ENCODE measurements at places on chromosomes 6 and 20.

DNA sequence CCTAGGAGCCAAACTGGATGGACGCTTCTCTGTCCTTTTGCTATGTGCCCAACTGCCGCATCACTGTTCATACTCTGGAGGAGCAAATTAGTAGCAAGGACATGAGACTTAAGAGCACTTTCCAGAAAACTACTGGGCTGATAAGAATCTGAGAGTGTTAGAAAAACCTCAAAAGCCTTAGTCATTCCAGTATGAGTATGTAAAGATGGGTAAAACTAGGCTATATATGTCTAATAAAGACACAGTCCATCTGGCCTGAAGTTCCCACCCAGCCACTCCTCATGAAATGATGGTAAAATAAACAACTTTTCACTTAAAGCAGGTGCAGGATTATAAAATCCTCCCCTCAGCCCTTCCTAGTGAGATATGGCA, 30.6 kb downstream of the SHLD1 start:
- DNase-seq: peak; percentile 62

DNA sequence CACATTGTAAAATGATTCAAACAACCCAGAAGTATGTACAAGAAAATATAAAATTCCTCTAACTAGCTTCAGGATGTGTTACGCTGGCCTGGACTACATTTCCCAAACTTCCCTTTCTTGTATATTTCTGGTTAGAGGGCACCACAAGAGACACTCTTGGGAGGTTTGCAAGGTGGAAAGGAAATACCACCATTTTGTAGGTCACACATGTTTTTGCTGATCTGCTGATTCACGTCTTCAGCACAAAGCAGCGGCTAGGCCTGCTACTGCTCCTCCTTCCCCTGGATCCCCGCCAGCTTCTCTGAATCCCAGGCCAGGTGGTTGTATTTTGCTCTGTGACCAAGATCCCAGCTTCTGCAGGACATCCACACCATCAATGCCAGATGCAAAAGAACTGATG, 104.2 kb downstream of the AGPAT4 start:
- DNase-seq: peak; percentile 14

DNA sequence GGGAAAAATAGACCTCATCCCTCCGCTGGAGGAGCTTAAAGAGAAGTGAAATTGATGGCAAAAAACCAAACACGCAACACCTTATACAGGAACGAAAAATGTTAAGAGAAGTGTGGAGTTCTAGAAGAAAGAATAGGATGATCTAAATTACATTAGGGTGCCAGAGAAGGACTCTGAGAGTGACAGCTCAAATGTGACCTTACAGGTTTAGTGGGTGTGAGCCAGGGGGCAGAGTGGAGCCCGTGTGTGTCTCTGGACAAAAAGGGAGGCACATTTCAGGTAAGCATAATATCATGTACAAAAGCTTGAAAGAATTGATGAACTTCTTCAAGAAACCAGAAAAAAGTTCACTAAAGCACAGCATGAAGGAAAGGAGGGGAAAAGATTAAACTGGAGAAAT, 20.8 kb downstream of the HLA-DRA start:
- peak; percentile 64 for DNase-seq

DNA sequence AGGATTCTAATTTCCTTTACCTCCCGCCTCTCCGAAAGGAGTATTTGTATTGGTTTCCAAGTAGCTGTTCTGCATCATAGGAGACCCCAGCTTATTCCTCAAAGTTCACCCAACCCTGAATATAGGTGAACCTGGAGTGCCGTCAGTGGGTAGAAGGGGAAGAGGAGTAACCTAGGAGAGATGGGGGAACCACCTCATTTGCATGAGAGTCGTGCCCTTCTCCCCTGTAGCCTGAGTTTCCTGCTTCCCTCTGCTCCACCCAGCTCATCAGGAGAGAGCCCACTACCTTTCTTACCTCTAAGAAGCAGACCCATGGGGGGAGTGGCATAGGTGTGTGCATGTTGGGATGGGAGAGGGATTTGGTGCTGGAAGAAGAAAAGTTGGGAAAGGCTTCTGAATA, 17.3 kb upstream of the WFDC2 start:
- DNase-seq: no peak

GRCh38 chr6:119259027-119259426, 90.5 kb downstream of the MAN1A1 start:
- peak; percentile 57 for DNase-seq

DNA sequence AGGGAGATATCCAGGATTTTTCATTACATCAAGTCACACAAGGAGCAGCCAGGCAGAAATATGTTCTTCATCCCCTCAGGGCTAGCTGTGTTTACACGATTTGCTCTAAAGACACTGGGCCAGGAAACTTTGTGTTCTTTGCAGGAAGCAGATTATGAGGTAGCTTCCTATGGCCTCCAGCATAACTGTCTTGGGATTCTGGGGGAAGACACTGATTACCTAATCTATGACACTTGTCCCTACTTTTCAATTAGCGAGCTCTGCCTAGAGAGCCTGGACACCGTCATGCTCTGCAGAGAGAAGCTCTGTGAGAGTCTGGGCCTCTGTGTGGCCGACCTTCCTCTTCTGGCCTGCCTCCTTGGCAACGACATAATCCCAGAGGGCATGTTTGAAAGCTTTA, 11.2 kb downstream of the FAM120B start:
- DNase-seq: no peak
